ENCODE measurements at places on chromosomes 12 and 14.

GRCh38 chr14:56796259-56796658 lies 14.0 kb downstream of the OTX2 start:
- no peak for DNase-seq

DNA sequence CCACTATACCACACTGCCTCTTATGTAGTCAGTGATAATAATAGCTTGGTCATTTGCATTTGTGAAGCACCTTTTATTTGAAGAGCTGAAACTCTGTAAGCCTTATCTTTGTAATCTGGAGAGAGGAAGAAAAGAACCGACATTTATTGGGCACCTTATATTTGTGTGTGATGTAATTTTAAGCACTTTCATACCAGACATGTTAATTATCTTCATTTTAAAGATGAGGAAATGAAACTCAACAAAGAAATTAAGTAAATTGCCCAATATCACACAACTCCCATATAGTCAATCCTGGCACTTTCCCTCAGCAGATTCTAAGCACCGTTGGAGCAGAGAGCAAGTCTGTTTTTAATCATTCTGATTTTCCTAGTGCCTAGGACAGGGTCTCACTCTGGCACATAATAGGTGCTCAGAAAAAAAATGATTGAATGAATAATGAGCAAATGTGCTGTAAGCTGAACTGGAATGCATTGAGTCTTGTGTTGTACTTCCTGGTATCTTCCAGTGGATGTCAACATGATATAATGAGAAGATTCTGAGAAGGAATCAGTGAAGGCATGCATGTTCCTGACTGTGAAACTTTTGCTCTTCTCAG lies 418.9 kb downstream of the ZFP36L1 start:
- DNase-seq = no peak

DNA sequence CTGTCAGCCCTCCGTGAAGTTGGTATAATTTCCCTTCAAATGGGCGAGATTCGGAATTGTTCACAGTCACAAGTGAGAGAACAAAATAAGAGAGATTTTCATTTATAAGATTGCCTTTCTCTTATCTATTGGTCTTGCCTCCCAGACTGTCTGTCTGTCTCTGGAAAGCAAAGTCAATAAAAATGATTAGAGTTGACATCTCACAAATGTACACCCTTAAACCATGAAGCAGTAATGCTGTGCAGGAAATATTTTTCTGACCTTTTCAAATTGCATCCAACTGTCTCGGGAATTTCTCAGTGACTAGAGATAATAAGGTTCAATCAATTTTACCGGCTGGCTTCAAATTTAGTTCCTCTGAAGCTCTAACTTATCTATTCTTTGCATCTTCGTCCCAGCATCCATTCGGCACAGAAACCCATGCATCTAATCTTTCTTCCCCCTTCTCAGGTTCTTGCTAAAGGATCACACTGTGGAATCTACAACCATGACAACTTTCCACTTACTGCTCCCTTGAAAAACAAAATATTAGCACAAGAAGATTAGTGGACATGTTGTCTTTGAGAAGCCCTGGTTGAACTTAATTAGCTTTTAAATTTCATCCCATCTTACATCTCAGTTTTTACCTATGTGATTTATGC lies 93.1 kb downstream of the RMST start:
- no peak for DNase-seq

GRCh38 chr12:69821032-69821455 lies 4.0 kb upstream of the MYRFL start:
- DNase-seq = no peak

- DNase-seq = no peak
Measured at GRCh38 chr14:104561124-104561557, 18.4 kb upstream of the C14orf180 start.

- DNase-seq = no peak
Measured at GRCh38 chr12:109109746-109110350, 6.5 kb upstream of the ACACB start.

All from activated CD4-positive, alpha-beta T cell treated with anti-CD3 and anti-CD28 coated beads, Interleukin-2, amount 50 U/mL, for 48 hours (primary cell).